ENCODE measurements at places on chromosomes 2 and 18. TPM values are rescaled to one million over a fixed set of nuclear protein-coding genes. Genes with fewer than 3 reads are reported as not detected.

GRCh38 chr2:161570424-161571050 lies 53.7 kb upstream of the SLC4A10 start:
- DNase-seq: no peak

- no peak for DNase-seq
Observed at GRCh38 chr18:8361941-8362471, 247.2 kb upstream of the RAB12 start.

GRCh38 chr18:51168026-51168742 lies 29.3 kb downstream of the MEX3C start:
- no peak for DNase-seq

- DNase-seq: no peak
Observed at GRCh38 chr2:58770846-58771245, 529.7 kb upstream of the FANCL start.

The RAMP1 gene
- polyA plus RNA-seq: 6.8 TPM

The CD8A gene
- polyA plus RNA-seq: 0.57 TPM

The BUB1 gene
- 32.9 TPM for polyA plus RNA-seq
